ENCODE measurements at places on chromosomes 7 and 10.

- peak; percentile 89 for DNase-seq
These were observed 83.7 kb downstream of the SLC16A9 start for GRCh38 chr10:59625721-59626522.

DNA sequence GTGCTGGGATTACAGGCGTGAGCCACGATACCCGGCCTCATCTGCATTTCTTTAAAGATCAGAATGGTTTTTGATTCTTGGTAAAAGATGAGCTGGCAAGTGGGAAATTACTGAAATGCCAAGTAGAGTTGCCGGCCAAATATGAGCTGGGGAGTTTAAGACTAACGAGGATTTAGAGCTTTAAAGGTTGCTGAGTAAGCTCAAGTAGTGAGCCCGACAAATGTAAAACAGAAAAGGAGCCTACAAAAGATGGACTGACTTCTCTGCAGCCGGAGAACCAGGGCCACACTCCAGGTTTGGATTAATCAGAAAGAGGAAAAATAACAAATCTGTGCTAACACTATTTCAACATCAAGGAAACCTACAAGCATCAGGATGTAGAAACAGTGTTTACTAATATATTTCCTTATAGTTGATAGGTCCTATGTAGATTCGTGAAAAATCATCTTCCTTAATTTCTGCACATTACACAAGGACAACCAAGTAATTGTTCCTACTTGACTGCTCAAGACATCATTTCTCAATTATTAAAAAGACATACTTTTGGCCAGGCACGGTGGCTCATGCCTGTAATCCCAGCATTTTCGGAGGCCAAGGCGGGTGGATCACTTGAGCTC, 49.6 kb downstream of the MPP7 start:
- DNase-seq: no peak

- no peak for DNase-seq
These were observed 175.9 kb downstream of the BAMBI start for GRCh38 chr10:28853195-28853594.

DNA sequence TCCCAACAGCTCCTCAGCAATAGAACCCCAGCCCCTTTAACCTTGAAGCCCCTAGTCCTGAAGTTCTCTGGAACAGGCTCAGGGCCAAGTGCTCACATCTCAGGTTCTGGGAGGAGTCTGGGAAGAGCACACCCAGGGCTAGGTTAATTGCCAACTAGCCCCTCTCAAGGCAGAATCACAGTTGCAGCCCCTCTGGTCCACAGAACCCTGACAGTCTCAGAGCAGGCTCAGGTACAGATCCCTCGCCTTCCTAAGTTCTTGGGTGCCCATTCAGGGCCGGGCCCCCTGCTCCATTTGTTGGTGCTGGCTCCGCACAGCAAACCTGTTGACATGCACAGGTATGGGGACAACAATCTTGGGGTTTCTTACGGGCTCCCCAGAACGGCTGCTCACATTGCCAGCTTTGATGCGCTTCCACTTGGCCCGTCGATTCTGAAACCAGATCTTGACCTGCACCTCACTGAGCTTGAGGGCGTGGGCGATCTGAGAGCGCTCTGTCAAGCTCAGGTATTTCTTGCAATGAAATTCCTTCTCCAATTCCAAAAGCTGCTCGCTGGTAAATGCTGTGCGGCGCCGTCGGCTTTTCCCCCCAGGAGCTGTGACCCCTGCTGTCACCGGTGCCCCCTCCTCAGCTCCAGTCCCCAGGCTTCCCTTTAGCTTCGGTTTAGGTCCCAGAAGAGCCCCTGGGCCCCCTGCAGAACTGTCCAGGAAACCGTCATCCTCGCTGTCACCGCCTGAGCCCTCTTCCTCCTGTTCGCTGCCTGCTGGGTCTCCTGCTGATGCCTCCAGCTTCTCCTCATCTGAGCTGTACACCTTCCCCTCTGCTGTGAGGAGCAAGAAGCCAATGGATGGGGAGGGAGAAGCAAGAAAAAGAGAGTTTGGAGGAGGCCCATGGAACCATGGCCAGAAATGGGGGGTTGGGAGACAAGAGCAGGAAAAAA, 18.9 kb downstream of the GBX1 start:
- DNase-seq: no peak

- DNase-seq: no peak
These were observed 71.5 kb downstream of the AGMO start for GRCh38 chr7:15490291-15490690.

- no peak for DNase-seq
These were observed 1.8 kb downstream of the AP4M1 start for GRCh38 chr7:100102950-100103840.

GRCh38 chr7:148914208-148914777, 30.2 kb upstream of the EZH2 start:
- no peak for DNase-seq

GRCh38 chr7:107045195-107045960, 873 bp downstream of the PRKAR2B start:
- peak; percentile 52 for DNase-seq

DNA sequence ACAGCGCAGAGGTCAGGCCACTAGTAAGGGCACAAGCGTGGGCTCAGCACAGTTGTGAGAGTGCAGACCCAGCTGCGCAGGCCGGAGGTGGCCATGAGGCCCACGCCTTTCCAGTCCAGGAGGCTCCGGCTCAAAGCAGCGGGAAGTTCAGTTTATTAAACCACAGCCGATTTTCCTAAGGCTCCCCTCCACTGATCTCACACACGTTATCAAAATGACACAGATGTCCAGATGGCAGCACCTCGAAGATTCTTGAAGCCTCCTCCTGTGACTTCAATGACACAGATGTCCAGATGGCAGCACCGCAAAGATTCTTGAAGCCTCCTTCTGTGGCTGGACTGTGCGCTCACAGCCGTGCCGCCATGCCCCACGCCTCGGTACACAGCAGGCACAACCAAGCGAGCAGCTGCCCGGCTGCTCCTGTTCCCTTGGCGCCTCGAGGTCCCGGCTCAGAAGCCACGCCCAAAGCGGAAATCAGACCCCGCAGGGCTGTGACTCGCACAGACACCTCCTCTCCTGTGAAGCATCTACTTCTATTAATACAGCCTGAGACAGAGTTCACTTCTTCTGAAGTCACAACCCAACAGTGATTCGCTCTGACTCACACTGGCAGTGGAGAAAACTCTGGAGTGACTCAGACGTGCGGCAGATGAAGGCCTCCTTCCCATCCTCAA, 122.7 kb downstream of the MAD1L1 start:
- DNase-seq: no peak

DNA sequence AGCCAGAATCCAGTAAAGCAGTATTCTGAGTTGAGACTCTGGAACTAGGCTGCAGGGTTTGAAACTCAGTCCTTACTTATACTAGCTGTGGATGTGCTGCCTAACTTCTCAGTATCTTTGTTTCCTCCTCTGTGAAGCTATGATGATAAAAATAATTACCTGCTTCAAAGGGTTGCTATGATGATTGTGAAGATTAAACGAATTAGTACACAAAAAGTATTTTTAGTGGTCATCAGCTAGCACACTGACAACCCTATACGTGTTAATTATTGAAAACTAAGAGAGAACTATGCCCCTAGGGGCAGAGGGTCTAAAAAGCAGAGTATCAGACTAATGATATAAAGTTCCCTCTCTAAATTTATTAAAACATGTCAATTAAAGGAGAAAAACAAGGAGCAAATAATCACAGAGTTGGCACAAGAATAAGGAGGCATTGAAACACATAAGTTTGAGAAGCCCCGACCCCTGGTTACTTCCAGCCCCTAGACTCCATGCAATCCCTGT, 34.4 kb upstream of the ADD3 start:
- DNase-seq: no peak

DNA sequence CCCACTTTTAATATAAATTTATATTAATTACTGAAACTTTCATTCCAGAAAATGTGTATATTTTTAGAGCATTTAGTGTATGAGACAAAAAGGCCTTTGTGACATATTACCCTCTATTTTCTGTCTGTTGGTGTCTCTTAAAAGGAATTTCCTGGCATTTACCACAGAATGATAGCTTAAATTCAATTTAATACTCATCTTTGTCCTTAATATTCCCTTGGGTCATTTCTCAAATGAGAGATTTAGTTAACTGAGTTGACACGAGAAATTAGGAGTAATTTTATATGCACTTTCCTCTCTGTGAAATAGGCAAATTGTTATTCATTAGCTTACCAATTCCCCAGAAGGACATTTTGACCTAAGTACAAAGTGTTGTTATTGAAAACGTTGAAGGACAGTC, 101.7 kb upstream of the CTTNBP2 start:
- no peak for DNase-seq

DNA sequence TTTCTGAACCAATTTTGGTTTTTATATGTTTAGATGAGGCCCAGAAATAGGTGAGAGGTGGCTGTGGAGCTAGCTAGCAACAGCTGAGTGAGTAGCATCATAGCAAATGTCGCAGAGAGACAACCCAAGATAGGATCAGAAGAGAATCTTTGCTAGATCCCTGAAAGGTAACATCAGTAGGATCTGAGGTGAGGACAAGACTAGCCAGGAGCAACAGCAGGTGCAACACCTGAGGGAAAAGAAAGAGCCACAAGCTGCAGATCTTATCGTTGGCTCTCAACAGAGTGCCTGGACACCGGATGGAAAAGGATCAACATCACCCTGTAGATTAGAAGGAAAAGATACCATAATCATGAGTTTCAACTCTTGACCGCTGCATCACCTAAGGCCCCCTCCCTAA, 4.4 kb downstream of the ST8SIA6 start:
- DNase-seq: no peak

- DNase-seq: no peak
These were observed 92.2 kb upstream of the EFCAB10 start for GRCh38 chr7:105673367-105674084.

DNA sequence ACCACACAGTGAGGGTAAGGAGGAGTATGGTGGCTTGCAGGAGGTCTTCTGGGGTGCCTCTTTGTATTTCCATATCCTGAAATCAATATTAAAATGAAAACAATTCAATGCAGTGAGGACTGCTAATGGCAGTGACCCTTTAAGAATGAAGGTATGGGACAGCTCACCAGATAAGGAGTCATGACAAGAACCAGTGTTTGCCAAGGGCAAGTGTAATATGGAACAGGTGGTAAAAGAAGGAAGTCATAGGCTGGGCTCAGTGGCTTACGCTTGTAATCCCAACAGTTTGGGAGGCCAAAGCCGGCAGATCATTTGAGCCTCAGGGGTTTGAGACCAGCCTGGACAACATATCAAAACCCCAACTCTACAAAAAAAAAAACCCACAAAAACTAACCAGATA, 20.0 kb upstream of the LIPA start:
- DNase-seq: no peak

All from neural progenitor cell (in vitro differentiated cells).